ENCODE measurements at places on chromosomes 7 and 10.

DNA sequence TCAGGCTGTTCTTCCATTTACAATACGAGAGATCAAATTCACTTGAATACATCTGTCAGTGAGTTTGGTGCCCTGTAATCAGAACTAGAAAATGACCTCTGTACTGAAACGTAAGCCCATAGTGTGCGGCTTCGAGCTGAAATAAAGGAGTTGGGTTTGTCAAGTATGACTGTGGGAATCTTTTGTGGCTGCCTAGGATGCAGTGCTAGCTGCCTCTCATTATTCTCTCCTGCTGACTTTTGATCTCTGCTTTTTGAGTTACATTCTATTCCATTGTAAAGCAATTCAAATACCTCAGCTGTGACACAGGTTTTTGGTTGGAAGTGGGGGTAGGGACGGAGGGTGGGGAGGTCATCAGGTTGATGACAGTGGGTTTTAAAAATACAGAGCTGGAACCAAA is 40.4 kb downstream of the ICA1 start:
- DNase-seq: no peak

- no peak for DNase-seq
Measured at GRCh38 chr7:140595468-140596092, 45.0 kb downstream of the DENND2A start.

GRCh38 chr7:132771301-132771730 is 195.0 kb upstream of the PLXNA4 start:
- DNase-seq: no peak

- DNase-seq: no peak
Measured at GRCh38 chr10:62745581-62745980, 58.9 kb upstream of the ADO start.

GRCh38 chr10:12780634-12781601 is 220.6 kb downstream of the CCDC3 start:
- DNase-seq: peak; percentile 66

DNA sequence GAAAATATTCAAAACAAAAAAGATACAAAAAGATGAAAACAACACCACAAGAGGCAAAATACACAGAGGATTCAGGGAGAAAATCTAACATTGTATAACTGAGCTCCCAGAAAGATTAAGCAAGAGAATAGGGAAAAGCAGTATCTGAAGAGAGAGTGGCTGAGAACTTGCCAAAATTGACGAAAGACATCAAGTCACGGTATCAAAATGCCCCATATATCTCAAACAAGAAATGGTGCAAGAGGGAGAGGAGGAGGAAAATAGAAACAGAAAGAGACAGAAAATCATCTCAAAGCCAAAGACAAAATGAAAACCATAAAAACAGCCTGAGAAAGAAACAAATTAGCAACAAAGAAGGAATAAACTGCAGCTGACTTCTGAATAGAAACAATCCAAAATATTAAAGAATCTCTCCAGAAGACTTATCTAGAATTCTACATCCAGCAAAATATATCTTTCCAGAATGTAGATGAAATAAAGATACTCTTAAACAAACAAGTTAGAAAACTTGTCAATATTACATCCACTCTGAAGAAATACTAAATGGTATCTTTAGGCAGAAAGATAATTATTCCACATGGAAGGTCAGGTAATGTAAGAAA is 5.5 kb downstream of the USP6NL start:
- DNase-seq: no peak

GRCh38 chr7:47979145-47979831 is at the start of gene HUS1:
TSS of gene HUS1 (minus strand) at chr7:47979615. CDS start at chr7:47979519, 96 bp downstream.
- DNase-seq: peak; percentile 94

DNA sequence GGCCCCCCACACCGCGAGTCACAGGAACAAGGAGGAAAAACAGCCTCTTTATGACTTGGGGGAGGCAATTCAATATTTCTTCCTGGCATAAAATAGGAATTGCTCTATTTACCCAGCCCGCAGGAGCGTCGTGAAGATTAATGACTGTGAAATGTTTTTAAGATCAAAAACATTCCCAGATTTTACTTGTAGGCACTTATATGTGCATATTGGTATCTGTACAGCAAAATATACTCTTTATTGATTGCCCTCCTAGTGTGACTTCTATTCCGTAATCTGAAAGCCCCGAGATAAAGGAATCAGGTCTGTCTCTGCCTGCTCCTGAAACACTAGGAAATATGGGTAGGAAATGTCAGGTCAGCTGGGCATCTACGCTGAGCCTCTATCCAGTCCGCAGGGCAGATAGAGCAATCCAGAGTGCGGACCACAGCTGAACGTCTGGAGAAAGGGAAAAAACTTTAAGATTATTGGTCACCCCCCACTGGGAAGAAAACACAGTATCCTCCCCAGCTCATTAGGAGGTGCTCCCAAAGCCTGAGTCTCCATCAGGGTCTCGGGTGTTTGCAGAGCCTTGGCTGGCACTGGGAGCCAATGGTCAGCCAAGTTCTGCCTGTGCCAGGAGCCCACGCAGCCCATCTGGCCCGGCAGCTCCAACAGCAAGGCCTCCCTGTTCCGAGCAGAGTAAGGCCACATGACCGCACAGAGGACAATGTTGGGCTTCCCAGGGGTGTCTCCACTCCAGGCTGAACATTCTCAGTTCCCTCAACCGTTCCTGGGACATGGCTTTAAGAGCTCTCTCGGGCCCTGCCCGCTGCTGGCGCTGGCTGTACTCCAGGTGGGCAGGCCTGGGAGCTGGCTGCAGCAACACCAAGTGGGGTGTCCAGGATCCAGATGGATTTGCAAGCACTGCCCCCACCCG is 7.7 kb downstream of the CTBP2 start:
- peak; percentile 91 for DNase-seq

DNA sequence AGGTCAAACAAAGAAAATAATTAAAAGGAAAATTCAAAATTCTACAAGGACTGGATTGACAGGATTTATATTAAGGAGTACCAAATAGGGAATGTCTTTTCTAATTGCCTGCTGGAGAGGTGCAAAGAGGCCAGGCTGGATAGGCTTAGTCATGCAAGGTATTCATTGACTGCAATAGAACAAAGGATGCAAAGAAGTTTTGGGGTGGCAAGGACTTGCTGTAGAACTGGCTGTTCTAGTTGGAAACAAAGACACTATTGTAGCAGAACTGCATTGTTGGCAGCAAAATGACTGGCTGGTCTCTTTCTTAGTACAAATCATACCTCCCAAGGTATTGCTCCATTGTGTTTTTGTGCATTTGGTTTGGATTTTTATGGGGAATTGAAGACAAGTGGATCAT is 10.1 kb downstream of the ITGB8 start:
- DNase-seq: peak; percentile 89

DNA sequence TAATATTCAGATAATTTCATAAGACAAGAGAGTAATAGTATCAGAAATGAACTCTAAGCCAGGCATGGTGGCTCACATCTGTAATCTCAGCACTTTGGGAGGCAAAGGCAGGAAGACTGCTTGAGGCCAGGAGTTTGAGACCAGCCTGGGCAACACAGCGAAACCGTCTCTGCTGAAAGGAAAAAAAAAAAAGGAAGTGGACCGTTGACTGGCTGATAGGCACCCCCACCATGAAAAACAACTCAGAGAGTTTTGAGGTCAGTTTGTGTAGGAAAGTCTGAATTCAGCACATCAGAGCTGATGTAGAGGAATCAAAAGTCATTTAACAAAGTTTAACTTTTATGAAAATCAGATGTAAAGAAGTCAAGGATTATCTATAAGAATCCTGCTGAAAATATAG is 63.2 kb upstream of the AMPH start:
- DNase-seq: no peak

GRCh38 chr10:4514445-4515108 is 311.4 kb upstream of the AKR1E2 start:
- peak; percentile 65 for DNase-seq

DNA sequence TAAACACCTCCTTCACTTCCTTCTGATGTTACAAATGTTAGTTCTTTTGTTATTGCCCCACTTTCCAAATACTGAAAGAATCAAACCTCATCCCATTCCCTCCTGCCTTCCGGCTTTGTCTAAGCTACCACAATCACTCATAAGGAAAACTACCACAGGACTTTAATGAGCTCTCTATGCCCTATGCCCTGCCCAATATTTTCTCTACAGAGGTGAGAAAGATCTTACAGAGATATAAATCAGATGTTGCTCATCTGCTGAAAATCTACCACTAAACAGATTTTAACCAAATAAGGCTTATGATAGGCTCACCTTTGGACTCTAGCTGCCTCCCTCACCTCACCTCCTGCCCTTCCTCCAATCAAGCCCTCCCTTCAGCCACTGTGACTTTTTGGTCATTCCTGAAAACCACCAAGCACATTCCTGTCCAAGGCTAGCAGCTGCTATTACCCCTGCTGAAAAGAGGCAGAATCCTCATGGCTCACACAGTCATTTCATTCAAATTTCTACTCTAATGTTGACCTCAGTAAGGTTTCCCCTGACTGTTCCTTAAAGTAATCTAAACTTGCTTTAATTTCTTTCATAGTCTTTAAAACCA is 7.7 kb downstream of the ZNF33B start:
- no peak for DNase-seq

- peak; percentile 30 for DNase-seq
Measured at GRCh38 chr10:33381451-33382215, 47.2 kb upstream of the NRP1 start.

- DNase-seq: no peak
Measured at GRCh38 chr7:150686030-150686631, 625 bp downstream of the GIMAP2 start.

DNA sequence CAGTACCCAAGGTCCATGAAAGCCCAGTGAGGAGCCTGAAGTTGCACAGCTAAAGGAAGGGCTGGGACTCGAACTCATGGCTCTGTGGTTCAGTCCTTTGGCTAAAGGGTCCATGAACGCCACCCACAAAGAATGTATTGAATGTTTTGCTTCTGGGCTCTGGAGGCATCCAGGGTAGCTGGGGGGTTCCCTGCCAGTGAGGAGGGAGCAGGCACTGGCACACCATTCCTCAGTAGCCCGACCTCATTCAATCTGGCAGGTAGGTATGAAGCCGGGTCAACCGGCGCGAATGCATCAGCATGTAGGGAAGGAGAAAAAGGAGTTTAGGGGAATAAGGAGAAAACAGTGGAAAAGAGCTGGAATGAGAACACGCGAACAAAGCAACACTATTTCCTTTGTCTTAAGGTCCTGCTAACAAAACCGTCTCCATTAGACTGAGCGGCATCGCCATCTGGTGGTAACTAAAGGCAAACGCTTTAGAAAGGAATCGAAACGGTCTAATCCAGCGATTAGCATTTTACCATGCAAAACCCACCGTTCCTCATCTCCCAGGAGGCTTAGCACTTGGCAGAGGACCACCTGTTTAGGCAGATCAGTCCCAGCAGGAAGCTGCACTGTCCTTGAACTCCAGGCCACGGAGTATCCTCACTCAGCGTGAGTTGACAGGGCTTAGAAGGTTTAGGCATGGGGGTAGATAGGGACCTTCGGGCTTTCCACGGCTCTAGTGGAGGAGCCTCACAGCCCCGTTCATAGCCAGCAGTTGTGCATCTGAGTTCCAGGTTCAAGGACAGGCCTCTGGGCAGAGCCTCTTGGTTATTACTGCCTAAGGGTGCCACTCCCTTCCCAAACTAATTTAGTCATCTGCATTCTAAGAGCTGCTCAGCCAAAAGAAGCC is 122.8 kb downstream of the UBE2H start:
- DNase-seq: peak; percentile 93

DNA sequence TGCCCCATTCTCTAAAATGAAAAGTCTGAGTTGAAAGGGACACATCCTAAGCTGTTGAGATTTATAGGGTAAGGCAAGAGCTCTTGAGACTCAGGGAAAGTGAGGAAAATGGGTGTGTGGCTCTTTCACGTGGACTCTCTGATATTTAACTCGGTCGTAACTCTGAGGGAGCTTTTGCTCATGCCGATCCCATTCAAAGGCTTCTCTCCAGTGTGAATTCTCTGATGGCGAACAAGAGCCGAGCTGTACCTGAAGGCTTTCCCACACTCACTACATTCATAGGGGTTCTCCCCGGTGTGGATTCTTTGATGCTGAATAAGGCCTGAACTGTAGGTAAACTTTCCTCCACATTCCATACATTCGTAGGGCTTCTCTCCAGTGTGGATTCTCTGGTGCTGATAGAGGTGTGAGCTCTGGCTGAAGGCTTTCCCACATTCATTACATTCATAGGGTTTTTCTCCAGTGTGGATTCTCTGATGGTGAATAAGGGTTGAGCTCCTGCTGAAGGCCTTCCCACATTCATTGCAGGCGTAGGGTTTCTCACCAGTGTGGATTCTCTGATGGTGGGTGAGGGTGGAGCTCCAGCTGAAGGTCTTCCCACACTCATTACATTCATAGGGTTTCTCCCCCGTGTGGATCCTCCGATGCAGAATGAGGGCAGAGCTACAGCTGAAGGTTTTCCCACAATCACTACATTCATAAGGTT is 10.4 kb downstream of the ZNF3 start:
- no peak for DNase-seq

- no peak for DNase-seq
Measured at GRCh38 chr10:4271193-4271592, 486.2 kb upstream of the KLF6 start.

- peak; percentile 67 for DNase-seq
Measured at GRCh38 chr10:58064714-58065528, 202.8 kb downstream of the IPMK start.

DNA sequence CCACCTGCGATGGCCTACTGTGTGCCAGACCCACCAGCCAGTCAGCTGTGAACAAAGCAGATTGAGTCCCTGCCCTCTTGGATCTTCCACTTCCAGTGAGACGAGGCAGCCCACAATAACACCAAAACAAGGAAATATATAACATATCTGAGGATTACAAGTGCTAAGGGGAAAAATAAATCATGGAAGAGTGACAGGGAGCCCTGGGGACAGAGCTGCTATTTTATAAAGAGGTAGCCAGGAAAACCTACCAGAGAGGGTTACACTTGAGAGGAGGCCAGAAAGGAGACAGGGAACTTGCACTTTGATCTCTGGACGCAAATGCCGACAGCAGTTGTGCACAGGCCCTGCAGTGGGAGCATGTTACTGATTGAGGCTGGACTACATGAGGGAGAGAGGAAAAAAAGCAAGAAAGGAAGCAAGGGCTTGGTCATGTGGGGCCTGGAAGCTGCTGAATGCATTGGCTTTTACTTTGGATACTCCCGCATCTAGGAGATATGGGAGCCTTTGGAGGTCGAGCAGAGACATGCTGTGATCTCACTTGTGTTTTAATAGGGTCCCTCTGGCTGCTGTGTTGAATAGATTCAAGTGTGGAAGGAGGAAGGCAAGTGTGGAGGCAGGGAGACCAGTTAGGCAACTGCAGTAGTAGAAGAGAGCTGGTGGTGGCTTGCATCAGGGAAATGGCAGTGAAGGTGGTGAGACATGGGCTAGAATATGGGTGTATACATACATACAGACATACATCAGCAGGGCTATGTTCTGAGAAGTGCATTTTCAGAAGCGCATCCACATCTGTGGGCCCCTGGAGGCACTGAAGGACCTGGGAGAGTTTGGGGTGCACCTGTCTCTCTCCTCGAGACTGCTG is 26.2 kb downstream of the MINDY4 start:
- no peak for DNase-seq

- DNase-seq: no peak
Measured at GRCh38 chr10:24344279-24344678, 135.3 kb downstream of the KIAA1217 start.
